DMS 273 treated with DMSO at 0.1 percent for 48 hours (cell line): ENCODE measurements at places on chromosomes 3 and 15.

DNA sequence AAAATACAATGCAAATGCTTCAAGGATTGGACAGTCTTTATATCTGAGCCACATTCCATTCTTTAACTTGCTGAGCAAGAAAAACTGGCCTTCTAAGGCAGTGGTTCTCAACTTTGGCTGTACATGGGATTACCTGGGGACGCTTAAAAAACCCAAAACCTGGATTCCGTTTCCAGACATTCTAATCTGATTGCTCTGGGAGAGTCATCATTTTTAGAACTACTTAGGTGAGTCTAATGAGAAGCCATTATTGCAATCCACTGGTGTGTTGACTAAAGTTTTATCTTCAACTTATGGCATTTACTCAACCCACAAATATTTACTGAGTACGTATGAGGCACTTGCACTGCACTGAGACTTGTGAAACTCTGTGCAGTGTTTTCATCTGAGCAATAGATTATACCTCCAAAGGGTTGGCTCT lies 195.7 kb upstream of the ATP11B start:
- DNase-seq, result no peak

GRCh38 chr3:141268306-141268705 lies 36.7 kb downstream of the PXYLP1 start:
- DNase-seq, result no peak

- DNase-seq, result no peak
These were observed 14.8 kb upstream of the HDAC11 start for GRCh38 chr3:13465236-13465873.

- no peak for DNase-seq
These were observed 43.5 kb downstream of the CFAP92 start for GRCh38 chr3:128950223-128950938.

- no peak for DNase-seq
These were observed 48.7 kb upstream of the GADL1 start for GRCh38 chr3:30943206-30943605.

GRCh38 chr15:101135532-101136166 lies 116.2 kb downstream of the CHSY1 start:
- no peak for DNase-seq

GRCh38 chr3:77500721-77501120 lies 460.8 kb downstream of the ROBO2 start:
- no peak for DNase-seq

- DNase-seq, result peak; percentile 43
These were observed 432.4 kb upstream of the ATP10A start for GRCh38 chr15:26295336-26296085.

GRCh38 chr3:36944012-36944640 lies 728 bp downstream of the TRANK1 start:
- DNase-seq, result no peak

DNA sequence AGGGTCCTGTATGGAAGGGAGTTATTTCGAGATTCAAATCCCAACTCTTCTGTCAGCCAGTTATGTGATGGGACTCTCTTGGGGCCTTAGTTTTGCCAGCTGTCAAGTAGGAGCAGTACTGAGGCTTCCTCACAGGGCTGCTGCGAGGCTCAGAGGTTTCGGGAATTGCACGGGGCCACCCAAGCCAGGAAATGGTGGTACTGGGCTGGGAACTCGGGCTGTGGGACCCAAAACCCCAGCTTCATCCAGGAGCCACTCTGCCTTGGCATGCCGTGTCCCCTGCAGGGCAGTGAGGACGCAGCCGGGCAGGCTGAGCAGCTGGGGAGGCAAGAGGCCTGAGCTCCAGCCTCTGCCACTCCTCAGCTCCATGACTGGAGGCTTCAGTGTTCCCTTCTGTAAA lies 118.6 kb downstream of the ETFA start:
- no peak for DNase-seq

DNA sequence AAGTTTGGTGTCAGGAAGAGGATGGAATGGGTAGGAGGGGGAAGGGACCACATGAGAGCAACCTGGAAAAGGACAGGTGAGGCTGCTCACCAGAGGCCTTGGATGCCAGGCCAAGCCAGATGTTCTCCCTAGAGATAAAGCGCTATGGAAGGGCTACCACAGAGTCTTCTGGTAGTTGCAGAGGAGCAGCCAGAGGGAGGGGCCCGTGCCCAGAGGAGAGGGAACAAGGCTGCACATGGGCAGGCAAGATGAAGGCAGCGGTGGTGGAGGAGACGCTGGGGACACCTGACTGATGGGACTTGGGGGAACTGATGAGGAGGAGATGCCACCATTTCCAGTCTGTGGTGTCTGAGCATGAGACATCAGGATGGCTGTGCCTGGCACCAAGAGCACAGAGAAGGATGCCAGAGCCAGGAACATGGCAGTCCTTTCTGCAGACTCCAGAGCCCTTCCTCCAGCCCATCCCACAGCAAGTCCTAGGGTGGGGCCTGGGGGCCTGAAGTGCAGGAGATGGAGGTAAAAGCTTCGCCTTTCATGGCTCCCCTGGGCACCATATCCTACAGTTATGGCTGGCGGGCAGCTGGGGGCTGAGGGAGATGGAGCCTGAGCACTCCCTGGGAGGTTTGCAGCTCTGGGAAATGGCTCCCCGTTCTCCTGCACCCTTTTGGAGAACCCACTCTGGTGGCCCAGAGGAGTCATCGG lies 103.0 kb downstream of the ETFA start:
- DNase-seq, result no peak

GRCh38 chr3:30768703-30769550 lies 125.5 kb downstream of the GADL1 start:
- DNase-seq, result no peak

DNA sequence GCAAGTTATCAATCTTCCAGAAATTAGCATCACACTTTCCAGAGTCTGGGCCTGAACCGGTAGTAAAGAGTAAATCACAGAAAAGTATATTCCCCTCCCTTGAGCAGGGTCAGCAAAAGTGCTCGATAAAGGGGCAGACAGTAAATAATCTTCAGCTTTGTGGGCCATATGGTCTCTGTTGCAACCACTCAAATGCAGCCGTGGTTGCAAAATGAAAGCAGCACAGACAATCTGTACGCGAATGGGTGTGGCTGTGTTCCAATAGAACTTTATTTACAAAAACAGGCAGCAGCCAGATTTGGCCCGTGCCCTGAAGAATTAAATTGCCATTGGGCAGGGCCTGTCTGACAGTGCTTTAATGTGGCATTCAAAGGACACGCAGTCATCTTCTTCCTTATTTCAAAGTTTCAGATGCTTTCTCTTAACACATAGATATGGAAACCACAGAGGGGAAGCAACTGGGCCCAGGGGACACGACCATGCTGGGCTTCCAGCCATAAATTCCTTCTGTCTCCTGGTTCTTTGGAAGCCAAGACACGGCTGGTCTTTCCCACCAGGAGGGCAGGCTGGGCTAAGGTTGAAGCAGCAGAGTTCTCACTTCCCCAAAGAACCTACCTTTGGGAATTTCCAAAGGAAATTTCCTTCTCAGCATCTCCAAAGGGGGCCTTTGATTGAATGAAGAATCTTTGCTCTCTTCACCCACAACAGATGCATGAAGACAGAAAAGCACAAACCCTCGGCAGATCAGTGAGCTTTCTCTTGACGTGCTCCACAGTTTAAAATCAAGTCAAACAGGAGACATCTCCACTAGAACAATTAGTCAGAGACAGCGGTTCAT lies 489.8 kb upstream of the PROK2 start:
- peak; percentile 85 for DNase-seq

DNA sequence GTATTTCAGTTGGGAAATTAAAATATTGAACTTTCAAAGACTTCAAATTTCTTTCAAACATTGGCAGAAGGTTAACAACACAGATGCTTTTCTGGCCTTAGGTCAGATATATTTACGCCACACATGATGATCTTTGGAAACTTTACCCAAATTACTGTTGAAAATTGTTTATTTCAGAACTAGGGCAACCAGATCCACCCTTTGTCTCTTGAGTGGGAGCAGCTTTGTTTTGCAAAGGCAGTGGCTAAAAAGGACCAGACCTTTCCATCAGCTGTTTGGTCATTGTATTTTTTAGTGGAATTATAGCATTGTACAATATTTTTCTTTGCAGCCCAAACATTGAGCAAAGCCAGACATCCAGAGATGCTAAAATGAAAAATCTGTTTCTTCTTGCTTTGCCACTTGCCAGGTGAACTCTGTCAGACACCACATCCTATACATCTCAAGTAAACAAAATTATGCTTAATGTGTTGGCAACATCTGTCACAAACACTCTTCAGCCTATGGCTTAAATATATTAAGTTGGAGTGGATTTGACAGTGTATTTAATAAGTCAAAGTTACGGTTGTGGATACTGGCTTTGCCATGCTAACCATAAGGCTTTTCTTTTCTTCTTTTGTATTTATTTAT lies 651.9 kb downstream of the RBMS3 start:
- no peak for DNase-seq

- no peak for DNase-seq
These were observed 4.6 kb upstream of the UQCRC1 start for GRCh38 chr3:48614044-48614443.

- no peak for DNase-seq
These were observed 220.3 kb upstream of the TPM1 start for GRCh38 chr15:62822228-62822627.

- DNase-seq, result no peak
These were observed 173.9 kb upstream of the ICE2 start for GRCh38 chr15:60652870-60653269.

- no peak for DNase-seq
These were observed 23.3 kb upstream of the MYO5C start for GRCh38 chr15:52318729-52319500.

DNA sequence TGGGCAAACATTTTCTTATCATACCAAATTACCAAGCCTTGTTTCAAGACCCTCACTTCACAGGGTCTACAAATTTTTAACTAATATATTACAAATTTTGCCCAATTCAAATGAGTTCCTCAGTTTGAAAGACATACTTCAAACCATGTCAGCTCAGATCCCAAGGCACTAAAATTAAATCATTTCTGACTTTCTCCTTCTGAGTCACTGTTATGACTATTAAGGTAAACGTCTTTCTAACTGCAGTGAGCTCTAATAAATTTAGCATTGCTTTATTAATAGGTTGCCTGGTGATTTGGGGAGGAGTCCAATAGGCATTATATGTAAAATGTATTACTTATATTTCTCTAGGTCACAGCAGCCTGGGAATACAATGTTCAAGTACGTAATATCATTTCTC lies 158.2 kb upstream of the ARHGEF26 start:
- no peak for DNase-seq

DNA sequence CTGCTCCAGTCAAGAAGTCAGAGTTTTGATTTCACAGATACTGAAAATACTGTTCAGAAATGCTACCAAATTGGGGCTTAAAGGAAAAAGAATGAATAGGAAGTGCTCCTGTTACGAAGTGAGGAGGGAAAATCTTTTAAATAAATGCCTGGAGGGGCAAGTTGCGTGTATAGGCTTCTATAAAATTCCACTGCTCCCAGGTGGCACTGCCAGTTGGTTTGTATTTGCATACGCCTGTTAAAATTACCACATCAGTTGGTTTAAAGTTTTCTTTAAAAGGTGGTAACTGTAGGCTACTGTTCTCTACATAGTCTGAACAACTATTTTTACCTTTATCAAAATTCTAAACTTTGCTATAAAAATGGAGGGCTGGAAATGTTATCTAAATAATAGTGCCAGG lies 123.5 kb downstream of the DLG1 start:
- no peak for DNase-seq

DNA sequence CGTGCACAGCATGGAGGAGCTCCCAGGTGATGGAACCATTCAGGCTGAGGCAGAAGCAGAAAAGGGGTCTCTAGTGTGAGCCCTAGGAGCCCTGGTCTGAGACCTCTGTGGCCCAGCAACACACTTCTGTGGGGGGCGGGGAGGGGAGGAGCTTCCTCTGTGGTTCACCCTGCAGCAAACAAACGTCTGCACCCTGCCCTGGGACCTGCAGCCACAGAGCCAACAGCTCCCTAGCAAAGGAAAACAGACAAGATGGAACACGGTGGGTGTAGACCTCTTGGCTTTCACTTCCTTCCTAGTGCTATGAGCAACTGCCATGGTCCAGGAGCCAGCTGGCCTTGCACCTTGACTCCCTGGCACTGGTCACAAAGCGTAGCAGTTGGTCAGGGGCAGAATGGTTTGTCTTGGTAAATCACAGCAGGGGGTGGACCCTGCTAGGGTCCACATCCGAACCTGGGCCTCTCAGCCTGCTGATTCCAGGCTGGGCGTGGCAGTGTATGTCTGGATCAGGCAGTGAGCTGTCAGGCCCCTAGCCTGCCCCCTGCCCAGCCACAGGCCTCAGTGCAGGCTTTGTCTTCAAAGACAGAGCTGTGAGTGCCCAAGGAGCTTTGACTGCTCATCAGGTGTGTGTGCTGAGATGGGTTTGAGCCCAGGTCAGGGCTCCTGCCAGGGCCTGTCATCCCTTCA lies 6.7 kb downstream of the AMIGO3 start:
- no peak for DNase-seq

DNA sequence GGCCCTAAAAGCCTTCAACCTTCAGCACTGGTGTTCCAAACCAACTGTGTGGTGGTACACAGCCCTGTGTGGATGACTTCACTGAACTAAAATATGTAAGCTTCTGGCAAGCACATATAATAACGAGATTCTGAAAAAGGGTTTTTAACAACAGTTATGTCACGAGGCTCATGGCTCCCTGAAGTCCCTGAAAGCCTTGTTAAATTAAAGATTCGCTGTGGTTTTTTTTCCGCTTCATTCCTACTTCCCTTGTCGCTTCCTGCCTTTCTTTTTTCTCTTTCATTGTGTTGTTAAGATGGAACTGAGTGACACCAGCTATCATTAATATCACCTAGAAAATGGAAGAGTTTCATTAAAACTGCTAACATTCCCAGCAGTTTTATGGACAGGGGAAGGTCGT lies 3.5 kb downstream of the RORA start:
- no peak for DNase-seq

GRCh38 chr3:4838621-4839022 lies 140.6 kb upstream of the BHLHE40 start:
- no peak for DNase-seq

GRCh38 chr3:115903843-115904242 lies 280.5 kb downstream of the GAP43 start:
- no peak for DNase-seq

DNA sequence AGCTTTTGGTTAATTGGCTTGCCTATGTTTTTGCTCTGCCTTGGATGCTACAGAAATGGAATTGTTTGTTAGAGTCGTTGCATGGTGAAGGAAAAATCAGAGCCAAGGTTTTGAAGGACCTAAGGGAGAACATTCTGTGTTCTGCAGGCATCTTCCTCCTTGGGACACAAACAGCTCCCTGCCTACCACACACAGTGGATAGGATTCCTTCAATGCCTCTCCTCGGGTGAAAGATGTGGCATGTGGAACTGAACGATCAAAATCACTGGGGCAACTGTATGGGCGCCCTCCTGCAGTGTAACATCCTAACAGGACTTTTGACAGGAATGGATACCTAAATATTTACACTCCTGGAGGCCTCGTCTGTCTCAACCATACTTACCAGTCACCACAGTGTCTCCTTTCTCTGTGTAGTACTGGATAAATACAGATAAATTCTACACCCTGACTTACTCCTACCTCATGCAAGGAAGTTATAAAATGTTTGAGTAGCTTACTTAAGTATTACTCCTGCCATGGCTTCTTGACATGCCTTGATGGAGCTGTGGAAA lies 100.6 kb downstream of the LPP start:
- no peak for DNase-seq

GRCh38 chr3:170436697-170437096 lies 18.0 kb downstream of the CLDN11 start:
- no peak for DNase-seq
